ENCODE measurements at places on chromosomes 16 and 17. TPM values are rescaled to one million over a fixed set of nuclear protein-coding genes. Genes with fewer than 3 reads are reported as not detected.

The TRAPPC2L gene
- polyA plus RNA-seq = 82.3 TPM

The WBP2 gene
- polyA plus RNA-seq = 88.3 TPM

The PYCARD gene
- polyA plus RNA-seq = 12.8 TPM

The ZFHX3 gene
- polyA plus RNA-seq = 25.3 TPM

The PRPSAP1 gene
- 73.8 TPM for polyA plus RNA-seq

The PIK3R6 gene
- polyA plus RNA-seq = 1.8 TPM

The PSMD12 gene
- 37.4 TPM for polyA plus RNA-seq

The LRRC75A gene
- polyA plus RNA-seq = 4.4 TPM

The HBA1 gene
- polyA plus RNA-seq = 856 TPM

- DNase-seq = no peak
Observed at GRCh38 chr17:19302791-19303331, 59.7 kb downstream of the B9D1 start.

DNA sequence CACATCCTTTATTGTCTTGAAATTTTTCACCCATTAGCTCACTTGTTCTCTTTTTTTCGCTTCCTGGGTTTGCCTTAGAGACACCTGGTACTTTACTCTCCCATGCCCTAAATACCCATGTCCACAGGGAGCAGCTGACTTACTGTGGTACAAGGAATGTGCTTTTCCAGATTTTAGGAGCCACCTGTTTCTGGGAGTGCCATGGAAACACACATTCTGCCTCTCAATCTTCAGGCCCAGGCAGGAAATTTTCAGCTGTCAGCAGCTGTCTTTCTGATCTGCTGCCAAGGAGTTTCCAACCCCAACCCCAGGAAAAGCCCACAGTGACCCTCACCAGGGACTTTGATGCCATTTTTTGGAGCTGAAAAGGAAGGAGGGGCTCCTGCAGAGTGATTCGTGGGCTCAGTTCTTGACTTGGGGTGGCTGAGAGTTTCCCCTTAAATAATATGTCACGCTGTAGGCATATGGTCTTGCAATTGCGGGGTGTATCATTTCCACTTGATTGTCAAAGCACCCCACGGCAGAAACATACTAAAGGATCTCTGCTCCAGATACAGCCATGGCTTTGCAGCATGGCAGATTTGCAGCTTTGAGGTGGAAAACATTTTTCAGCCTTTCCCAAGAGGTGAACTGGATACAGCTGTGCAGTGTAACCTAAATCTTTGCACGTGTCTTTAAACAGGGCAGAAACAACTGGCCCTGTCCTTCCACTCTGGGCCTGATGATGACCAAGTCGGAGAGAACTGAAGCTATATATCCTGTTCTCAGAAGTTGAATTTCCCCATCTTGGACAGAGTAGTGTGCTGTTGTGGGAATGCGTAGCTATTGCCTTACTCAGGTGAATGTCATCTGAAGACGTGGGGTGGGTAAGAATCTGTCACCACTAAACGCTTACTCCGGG, 19.2 kb downstream of the RBFOX1 start:
- DNase-seq = no peak

DNA sequence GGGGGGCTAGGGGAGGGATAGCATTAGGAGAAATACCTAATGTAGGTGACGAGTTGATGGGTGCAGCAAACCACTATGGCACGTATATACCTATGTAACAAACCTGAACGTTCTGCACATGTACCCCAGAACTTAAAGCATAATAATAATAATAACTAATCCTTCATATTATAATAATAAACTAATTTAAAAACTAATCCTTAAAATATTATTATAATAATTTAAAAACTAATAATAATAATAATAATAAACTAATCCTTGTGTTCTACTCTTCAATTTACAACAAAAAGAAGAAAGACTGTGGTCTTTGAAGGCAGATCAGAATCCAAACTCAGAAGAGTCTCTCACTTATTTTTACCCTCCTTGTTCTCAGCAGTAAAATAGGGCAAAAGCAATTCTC, 774.9 kb downstream of the CDH8 start:
- DNase-seq = no peak

DNA sequence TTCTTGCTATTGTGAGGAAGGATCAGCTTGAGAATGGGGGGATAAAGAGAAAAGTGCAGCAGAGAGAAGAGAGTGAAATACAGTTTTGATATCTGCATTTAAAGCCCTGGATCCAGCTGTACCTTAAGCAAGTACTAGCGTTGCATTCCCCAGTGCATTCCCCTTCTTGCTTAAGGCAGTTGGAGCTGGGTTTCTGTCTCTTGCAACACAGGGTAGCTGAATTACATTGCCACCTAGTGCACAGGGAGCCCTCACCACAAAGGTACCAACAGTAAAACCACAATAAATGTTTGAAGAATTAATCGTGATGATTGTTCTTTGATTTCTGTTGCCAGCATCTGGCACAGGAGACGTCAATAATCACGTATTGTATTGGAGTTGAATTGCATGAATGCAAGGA, 588.7 kb downstream of the RBFOX1 start:
- no peak for DNase-seq

DNA sequence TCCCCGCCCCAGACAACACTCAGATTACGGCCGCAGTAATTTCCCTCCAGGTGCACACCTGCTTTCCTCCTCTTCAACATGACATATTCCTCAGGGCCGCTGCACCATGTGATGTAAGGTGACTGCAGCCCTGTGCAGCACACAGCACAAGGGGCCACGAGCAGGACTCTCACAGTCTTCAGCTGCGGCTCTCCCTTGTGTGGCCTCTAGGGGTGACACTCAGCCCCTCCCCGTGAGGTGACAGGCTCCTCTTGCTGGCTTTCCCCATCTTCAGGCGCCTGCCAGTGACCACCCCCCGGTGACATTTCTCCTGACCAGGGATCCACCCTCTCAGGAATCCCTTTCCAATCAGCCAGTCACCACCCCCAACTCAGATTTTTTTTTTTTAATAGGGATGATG, 31.3 kb upstream of the ABCC3 start:
- DNase-seq = no peak

- DNase-seq = no peak
Observed at GRCh38 chr16:7548796-7549318, 216.2 kb downstream of the RBFOX1 start.

GRCh38 chr16:46839986-46840443, 9.0 kb upstream of the C16orf87 start:
- DNase-seq = no peak

DNA sequence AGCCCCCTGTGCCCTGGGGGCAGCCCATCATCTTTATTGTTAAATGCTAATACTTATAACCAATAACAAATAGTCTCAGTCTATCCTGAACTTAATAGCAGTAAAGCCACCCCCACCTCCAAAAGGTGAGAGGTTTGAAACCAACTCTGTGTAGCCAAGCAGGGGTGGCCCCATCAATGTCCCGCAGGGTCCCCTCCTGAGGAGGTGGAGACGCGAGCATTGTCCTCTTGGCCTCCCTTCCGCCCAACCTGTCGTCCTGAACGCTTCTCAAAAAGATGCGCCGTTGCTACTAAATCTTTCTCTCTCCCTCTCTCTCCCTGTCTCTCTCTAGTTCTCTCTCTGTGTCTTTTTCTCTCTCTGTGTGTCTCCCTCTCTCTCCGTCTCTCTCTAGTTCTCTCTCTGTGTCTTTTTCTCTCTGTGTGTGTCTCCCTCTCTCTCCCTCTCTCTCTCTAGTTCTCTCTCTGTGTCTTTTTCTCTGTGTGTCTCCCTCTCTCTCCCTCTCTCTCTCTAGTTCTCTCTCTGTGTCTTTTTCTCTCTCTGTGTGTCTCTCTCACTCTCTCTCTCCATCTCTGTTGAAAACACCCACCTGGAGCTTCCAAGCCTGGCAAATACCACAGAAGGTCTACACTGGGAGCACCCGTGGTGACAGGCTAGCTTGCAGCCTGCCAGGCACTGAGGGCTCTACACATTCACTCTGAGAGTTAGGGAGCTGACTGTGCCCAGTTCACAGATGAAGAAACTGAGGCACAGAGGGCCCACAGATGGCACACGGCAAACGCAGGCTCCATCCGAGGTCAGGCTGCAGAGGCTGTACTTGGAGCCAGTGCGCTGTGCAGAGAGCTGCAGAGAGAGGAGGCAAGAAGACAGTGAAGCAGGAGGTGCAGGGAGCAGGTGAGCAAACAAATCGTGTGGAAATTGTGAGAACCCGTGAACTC, 185.9 kb downstream of the C16orf95 start:
- no peak for DNase-seq

- DNase-seq = no peak
Observed at GRCh38 chr17:3471599-3471998, at the start of gene SPATA22. TSS of gene SPATA22 (minus strand) at chr17:3471819. CDS start at chr17:3469325, 2,494 bp downstream.

- DNase-seq = peak; percentile 35
Observed at GRCh38 chr16:69762814-69763598, 874 bp downstream of the WWP2 start.

DNA sequence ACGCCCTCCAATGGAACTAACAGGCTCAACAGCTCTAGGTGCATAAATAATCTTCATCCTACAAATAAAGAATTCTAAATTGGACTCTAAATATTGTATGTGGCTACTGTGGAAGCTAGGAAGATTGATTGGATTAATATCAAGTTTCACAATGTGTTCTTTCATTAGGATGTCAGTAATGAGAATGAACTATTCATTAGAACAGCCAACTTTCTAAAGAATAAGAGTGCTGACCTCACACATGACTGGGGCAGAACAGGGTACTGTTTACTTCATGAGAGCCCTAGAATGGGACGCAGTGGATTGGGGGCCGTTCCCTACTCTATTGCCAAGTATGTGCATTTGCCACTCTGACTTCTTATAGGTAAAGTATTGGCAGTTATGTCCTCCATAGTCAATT, 528.2 kb upstream of the RBFOX1 start:
- no peak for DNase-seq

GRCh38 chr16:86931410-86931941, 353.1 kb downstream of the FOXL1 start:
- DNase-seq = no peak

DNA sequence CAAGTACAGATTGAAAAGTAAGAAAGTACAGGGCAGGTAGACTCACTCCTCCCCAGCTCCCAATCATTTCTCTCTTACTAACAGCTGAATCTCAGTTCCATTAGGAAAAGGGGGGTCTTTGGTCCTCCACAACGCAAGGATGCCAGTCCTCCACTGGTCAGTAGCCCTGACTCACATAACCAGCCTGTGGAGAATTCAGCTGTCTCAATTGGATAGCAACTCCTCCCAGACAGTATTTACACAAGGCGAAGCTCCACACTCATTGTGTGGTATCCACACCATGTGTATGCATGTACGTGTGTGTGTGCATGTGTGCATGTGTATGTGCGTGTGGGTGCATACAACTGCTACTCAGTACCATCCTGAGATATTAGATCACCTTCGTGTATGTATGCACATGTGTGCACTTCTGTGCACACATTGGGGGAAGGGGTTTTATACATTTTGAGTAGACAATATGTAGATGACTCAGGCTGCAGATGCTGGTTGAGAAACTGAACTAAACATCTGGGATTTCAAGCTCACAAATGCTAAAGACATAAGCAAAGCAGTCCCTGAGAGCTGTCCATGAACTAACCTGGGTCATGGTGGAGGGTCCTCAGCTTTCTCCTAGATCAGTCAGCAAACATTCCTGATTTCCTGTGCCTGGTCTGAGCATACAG, 240.1 kb downstream of the SLC39A11 start:
- no peak for DNase-seq

- DNase-seq = no peak
Observed at GRCh38 chr17:7262192-7262934, at the start of gene CLDN7. TSS of gene CLDN7 (minus strand) at chr17:7262478. CDS start at chr17:7262043, 435 bp downstream.

DNA sequence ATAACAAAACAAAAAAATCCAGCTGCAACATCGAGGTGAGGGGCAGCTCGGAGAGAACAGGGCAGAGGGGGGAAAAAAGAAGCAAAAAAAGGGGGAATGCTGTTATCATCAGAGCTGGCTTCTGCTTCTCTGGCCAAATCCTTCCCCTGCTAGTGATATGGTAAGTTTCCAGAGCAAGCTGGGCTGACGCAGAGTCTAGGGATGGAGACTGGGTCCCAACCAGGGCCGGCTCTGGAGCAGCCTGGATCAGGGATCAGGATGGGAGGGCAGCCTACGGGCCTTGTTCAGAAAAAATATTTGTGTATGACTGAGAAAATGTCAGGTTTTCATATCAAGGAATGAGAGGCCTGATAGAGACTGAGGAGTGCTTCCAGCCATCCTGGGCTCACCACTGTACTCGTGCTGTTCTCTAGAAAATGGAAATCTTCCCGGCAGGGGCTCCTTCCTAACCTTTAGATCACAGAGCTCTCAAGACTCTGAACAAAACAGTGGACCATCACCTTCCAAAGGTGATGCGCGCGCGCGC, 726 bp upstream of the C1QTNF1 start:
- no peak for DNase-seq

GRCh38 chr17:78818152-78818846, 22.3 kb downstream of the USP36 start:
- DNase-seq = no peak

- DNase-seq = no peak
Observed at GRCh38 chr17:9522074-9522473, 53.5 kb downstream of the STX8 start.

DNA sequence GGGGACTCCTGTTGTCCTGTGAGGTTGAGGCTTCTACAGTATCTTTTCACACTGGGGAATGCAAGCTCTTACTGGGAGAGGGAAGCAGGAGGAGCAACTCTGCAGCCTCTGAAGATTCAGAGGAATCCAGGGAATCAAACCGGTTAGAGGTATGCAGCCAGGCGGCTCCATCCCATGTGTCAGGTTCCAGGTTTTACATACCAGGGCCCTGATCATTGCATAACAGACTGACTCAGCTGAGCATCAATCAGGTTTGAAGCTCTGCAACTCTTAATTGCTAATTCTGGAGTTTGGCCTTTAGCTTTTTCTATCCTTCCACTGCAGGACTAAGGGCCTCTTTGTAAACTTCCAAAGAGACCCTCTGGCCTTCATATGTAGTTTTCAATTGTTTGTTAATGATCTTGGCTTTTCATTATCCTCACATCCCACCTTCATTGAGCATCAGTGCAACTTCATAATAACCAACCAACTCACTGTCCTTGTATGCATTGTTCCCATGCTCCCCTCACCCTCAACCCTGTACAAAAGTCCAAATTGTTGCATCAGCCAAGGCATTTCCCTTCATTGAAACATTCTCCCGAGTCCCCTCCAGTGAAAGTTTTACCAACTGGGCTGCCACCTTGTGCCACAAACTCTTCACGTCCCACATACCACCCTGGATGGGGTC, 59.7 kb upstream of the DHX40 start:
- DNase-seq = no peak

DNA sequence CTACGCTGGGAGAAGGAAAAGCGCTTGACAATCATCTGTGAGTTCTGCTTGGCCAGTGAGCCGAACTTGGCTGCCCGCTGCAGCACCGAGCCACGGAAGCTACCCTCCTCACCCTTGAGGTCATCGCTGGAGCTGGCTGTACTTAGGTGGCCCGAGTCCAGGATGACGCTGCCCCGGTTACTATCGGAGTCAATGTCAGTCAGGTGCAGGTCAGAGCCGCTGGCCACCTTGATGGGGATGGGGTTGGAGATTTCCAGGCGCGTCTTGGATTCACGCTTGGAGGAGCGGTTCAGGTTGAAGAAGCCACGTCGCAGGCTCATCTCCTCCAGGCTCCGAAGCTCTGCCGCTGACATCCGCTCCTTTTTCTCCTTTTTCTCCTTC, 13.7 kb downstream of the MYO18A start:
- DNase-seq = no peak

DNA sequence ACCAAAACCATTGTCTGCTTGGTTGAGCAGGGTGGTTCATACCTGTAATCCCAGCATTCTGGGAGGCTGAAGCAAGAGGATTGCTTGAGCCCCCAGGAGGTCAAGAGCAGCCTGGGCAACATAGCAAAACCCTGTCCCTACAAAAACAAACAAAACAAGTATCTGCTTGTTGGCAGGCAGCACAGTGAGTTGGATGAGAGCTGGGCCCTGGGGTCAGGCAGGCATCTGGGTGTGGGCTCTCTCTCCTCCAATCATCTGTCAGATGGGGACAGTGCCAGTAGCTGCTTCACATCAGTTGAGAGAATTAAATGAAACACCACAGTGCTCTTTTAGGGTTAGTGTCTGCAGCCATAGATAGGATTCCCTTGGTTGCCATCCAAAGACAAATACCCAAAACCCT, 5.8 kb downstream of the ARMC7 start:
- no peak for DNase-seq

All from left renal cortex interstitium (tissue), 4 donors.